Stimulated activated CD8-positive, alpha-beta memory T cell treated with anti-CD3 and anti-CD28 coated beads, Interleukin-2, amount 100 ng/mL, for 1 hour (primary cell): ENCODE measurements at places on chromosomes 3 and 15.

DNA sequence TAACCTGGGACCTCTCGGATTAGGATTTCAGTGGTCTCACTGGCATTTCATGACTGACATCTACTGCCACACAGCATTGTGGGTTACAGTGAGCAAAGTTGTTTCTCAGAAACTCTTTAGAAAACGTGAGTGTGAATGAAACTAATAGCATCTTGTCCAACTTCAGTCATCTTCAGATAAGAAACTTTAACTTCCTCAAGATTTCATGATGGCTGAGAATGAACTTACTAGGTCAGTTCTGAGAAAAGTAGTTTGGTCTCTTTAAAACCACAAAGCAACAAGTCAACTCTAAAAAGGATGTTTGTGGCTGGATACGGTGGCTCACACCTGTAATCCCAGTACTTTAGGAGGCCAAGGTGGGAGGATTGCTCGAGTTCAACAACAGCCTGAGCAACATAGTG lies 14.2 kb upstream of the HOMER2 start:
- DNase-seq, result no peak

DNA sequence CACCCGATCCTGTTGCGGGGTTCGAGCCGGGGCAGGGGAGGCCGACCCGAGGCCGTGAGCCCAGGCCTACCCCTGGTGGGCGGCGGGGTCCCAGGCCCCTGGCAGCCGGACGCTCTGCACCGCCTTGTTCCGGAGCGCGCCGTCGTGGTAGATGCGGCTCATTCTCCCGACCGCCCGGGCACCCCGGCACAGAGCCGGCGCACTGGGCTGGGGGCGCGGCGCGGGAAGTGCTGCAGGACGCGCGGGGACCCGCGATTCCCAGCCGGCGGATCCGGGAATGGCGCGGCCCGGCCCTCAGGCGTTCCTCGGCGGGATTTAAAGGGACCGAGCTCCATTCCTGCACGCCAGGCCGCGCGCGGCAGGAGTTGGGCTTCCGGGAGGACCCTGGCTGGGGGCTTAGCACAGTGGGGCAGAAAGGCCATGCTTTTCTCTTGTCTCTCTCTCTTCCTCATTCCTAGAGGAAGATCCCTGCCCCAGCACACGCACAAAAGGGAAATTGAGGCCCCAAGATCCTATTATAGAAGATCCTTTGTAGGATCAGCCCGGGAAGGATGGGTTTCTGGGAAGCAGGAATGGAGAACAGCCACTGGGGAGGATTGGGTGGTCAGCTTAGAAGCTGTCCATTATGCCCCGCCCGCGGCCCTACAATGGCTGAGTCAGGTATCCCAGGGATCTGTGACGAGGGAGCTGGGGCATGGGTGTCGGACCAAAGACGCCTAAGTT lies at the start of gene ARPIN:
TSS of gene ARPIN (minus strand) at position 279 of the 723 bp plus-strand sequence. CDS start at position 162, 117 bp downstream.
- no peak for DNase-seq

- DNase-seq, result no peak
Measured at GRCh38 chr3:65019443-65020055, 331.7 kb upstream of the ADAMTS9 start.

DNA sequence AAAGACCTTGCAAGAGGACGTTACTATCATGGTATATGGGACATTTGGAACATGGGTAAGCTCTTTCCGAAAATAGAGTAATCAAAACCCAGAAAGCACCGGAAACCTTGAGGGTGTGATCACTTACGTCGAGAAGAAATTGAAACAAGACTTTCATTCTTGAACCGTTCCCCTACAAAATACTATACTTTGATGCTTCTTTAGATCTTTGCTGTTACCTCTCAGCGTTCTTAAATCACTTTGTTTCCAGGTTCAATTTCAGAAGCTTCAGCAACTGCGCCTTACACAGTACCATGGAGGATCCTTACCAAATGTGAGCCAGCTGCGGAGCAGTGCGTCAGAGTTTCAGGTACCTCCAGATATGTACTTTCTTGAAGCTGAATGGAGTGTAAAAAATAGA lies 10.1 kb downstream of the CRTC3 start:
- DNase-seq, result no peak

- DNase-seq, result no peak
Measured at GRCh38 chr15:87207990-87208580, 1048.5 kb downstream of the NTRK3 start.

DNA sequence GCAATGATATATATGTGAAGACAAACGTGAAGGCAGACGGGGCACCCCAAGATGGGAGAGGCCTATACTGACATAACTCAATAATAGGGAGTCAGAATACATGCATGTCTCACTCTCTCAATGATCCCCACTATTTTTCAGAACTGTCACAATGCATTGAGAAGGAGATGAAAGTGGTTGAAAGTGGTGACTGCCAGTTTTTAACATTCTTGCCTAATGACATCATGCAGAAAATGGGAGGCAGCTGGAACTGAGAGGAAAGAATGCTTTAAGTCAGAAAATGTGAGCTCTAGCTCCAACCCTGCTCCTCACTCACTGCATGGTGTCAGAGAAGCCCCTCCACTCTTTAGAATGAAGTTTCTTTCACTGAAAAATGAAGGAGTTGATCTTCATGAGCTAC lies 55.3 kb upstream of the P2RY1 start:
- DNase-seq, result no peak

DNA sequence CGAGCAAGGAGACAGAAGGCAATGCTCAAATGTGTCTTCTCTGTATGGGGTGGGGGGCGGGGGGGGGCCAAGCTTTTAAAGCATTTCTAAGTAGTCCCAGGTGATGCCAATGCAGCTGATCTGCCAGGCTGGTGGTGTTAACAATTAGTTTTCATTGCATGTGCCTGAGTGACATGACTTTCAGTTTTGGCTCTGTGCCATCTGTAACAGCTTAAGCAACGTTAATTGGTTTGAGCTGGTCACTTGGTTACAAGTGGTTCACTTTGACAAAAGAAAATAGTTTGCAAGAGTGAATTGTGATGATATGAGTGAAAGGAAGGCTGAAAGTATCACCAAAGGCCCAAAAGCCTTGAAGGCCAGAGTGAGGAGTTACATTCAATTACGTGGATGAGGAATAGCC lies 26.4 kb upstream of the LRIG1 start:
- DNase-seq, result no peak

DNA sequence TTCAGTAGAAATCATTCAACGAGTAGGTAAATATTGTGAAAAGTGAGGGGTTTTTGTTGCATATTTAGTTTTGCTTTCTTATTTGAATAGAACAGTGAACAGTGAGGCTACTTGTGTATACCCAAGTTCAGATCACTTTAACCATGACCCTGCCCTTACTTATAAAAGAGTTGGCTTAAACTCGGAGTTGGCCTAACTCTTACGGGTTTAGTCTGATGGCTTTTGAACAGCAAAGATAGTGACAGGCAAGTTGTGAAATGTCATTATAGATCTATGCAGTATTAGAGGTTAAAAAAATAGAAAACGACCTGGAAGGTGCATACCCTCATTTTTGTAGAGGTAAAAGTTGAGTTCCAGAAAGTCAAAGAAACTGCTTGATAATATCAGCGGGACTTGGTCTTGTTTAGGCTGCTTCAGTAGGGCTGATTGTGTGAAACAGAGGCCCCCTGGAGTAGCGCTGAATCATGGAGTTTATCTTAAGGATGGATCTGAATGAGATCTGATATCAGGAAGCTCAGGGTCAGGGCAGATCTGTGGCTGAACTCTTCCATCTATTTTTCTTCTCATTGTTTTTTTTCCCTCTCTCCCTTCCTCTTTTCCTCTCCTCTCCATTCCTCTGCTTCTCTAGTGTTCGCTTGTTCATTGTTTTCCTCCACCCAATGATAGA lies 359.8 kb downstream of the LPP start:
- no peak for DNase-seq

DNA sequence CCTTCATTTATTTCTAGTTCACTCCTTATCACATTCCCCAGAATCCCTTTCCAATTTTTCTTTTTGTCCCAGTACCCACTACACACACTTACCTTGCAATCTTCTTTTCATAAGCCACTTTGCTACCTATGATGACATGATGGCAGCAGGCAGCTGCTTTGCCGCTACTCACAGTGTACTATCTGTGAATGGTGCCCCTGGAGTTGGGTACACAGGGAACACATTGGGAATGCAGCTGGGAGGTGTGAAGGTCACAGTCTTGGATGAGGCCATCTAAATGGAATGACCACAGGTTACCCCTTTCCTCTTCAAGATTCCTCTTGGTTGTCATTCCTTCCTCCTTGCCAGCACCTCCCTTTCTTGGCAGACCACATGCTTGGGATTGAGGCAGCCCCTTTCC lies 20.8 kb upstream of the TNIK start:
- DNase-seq, result no peak

DNA sequence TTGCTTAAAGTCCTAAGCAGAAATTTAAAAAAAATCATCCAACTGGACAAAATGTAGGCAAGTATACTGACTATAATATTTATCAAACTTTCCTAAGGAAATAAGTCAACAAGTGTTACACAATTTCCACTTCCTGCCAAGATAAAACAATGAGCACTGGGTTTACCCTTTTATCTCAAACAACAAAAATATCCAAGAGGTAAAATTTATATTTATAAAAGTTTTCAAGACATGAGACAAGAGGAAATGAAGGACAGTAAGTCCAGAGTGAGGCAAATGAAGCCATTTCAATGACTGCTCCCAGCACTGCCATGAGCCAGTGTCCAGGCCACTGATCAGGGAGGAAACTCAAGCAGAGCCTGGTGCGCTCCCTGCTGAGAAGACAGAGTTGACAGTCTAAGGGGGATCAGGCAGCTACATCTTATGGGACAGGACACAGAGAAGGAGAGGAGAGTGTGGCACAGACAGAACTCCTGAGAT lies 439.4 kb downstream of the RAP2B start:
- DNase-seq, result no peak

- DNase-seq, result peak; percentile 36
Measured at GRCh38 chr3:30644615-30645014, 38.2 kb downstream of the TGFBR2 start.

GRCh38 chr3:124174476-124174875 lies 182.6 kb upstream of the ROPN1 start:
- DNase-seq, result no peak

GRCh38 chr3:27358372-27358771 lies 10.8 kb downstream of the NEK10 start:
- DNase-seq, result no peak

GRCh38 chr3:124633524-124633923 lies 96.7 kb upstream of the UMPS start:
- no peak for DNase-seq

GRCh38 chr3:88248658-88249057 lies 98.9 kb downstream of the C3orf38 start:
- no peak for DNase-seq

DNA sequence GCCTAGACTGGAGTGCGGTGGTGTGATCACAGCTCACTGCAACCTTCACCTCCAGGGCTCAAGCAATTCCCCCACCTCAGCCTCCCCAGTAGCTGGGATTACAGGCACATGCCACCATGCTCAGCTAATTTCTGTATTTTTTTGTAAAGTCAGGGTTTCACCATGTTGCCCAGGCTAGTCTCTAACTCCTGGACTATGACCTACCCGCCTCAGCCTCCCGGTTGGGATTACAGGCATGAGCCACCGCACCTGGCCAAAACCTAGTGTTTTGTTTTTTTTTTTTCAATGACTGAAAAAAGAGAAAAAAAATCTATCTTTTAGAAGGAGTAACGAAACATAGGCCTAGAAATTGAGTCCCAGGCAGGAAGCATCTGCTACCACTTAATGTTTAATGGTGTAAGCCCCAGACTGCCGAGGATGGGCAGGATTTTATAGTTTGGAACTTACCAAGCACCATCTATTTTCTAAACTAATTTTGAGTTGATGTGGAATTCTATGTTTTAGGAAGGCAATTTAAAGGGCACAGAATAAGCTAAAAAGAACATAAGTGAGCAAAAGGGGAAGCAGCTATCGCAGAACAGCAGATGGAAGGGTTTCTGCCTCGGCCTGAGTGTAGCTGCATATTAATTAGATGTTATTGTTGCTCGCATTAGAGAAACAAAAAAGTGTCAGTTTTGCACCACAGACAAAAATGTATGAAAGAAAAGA lies 24.2 kb upstream of the CA12 start:
- DNase-seq, result no peak

DNA sequence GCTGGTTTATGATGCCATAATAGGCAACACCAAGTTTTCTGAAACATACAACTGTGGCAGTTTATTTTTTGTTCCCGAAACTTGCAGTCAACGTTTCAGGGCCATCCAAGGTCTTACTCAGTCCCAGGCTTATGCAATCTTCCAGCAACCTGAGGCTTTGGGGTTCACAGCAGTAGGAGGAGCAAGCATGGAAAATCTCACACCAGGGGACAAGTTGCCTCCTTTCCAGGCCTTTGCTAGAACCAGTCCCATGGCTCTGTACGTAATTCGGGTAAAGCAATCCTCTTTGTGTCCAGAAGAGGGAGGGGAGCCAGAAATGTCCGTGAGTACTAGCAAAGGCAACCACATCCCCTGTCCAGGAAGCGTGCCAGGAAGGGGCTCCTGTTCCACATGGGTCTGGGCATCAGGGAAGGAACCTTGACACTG lies 4.7 kb upstream of the FAM240A start:
- DNase-seq, result no peak

DNA sequence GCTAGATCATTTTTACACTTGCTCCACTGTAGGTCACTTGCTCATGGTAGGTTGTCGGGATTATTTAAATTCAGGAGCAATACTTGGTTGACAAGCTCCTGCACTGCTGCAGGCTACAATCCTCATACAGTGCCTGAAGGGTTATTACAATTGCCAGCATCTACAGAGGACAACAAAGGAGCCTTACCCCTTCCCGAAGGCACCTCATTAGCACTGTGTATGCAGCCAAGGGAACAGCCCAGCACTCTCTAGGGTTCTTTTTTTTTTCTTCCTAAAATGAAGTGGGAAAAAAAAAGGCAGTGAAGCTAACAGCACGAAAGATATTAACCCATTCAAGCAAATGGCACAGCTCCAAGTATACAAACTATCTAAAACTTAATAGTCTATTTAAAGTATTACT lies 142.7 kb downstream of the ULK4 start:
- no peak for DNase-seq

- DNase-seq, result no peak
Measured at GRCh38 chr3:189827108-189827507, 195.9 kb downstream of the TP63 start.

DNA sequence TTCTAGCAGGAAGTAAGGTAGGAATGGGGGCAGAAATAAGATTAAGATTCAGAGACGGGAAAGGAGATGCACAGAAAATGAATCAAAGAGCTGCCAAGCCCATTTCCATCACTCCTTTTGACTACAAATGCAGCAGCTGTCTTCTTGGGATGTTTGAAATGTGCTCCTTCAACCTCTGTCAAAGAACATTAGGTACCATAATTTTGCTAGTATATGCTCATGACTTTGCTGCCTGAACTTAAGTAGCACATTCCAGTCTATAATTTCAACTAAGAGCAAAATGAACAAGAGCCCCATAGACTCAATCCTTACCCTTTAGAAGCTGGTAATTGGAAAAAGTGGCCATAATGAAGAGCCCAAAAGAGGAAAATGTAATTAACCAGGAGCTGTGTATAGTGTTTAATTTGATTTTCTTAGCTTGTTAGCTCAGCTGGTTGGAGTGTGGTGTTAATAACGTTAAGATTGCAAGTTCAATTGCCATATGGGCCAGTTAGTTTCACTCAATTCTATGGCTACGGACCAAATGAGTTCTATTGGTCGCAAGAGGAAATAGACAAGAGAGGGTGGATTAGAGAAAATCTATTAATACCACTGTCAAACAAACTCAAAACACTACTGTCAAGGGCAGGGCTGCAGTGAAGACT lies 349.9 kb downstream of the ZBBX start:
- no peak for DNase-seq

GRCh38 chr3:100647657-100648056 lies 38.3 kb downstream of the ADGRG7 start:
- DNase-seq, result no peak

GRCh38 chr3:32282578-32283154 lies 44.2 kb downstream of the CMTM8 start:
- DNase-seq, result no peak
